ENCODE measurements at places on chromosomes 7 and 10.

GRCh38 chr10:80996615-80997193 is 459.0 kb downstream of the SH2D4B start:
- no peak for DNase-seq

GRCh38 chr7:85094046-85094725 is 92.7 kb downstream of the SEMA3D start:
- no peak for DNase-seq

DNA sequence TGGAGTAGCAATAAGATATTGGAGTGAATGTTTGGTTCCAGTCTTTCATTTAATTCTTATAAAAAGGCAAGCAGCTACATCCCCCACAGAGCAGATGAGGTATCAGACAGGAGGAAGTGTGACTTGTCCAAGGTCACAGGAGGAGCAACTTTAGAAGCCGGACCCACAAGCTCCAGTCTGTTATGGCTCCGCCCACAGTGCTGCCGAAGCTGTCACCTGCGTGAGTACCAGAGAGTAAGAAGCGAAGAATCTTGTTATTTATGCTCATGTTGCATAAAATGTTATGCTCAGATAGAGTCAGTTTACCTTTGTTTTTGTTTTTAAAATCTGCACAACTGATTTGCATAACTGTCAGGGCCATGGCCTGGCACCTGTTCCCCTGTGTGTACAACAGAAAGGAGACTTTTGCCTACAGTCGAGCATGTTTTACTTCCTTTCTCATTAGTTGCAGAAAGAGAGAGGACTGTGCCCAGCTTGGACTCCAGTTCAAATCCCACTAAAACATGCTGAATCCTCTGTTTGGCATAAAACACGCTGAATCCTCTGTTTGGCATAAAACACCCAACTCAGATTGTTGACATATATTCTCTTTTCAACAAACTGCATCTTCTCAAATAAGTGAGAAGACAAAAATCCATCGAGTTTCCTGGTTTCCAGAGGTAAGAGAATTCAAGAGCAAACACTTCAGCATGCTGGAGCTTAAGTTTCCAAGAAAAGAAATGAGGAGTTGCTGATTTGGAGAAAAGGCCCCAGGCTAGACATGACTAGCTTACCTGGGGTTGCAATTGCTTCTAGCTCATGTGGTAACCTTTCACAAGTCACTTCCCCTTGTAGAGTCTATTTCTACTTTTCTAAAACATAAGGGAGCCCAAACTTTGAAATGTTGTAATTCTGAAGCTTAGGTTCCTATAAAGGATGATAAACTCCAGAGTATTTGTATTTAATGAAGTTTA is 409.8 kb upstream of the ZMIZ1 start:
- no peak for DNase-seq

DNA sequence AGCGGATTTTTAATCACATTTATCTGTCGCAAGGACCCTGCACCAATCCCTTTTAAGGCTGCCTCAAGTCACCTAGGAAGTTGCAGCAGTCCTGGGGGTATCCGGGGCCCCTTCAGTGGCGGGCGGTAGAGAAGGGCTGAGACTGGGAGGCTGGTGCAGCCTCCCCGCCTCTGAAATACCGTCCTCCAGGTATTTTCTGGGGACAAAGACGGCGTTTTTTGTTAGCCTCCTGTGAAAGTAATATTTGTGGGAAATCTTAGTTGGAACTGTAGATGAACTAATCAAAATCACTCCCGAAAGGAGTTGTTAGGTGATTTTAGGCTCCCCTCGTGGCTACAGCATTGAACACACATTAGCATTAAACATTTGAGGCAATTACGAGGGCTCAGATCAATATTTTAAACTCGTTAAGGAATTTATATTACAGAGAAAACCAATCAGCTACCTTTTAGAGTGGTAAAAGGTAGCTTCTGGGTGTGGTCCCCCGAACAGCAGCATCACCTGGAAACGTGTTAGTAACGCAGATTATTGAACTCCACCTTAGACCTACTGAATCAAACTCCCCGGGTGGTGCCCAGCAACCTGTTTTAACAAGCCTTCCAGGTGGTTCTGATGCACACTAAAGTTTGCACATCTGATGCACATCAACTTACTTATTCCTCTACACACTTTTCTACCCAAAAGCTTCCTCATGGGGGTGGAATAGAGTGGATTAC is 530 bp upstream of the ANXA7 start:
- DNase-seq, result no peak

- no peak for DNase-seq
Observed at GRCh38 chr10:49186613-49187012, 1.6 kb downstream of the TMEM273 start.

DNA sequence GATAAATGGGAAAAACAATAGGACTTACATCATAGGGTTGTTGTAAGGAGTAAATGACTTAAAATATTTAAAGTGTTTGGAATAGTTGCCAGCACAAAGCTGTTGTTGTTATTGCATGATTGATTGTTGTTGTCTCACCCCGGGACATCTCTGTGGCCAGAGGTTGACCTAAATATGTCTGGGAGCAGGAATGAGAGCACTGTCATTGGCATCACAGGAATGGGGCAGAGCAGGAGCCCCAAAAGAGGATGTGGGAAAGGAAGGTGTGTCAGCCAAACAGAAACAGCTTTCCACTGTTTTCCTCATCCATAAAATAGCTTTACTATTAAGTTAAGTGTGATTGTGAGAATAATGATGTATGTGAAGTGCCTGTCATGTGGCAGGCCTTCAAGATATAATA is 121.6 kb downstream of the TMEM168 start:
- no peak for DNase-seq
